ENCODE measurements at places on chromosomes 2 and 18.
A peak's percentile ranks its signal among the peaks of the same experiment; 100 is the strongest.

- no peak for DNase-seq
Observed at GRCh38 chr18:48947560-48947959, 3.2 kb downstream of the SMAD7 start.

- no peak for DNase-seq
Observed at GRCh38 chr2:26492749-26493515, 15.0 kb upstream of the OTOF start.

- DNase-seq, result no peak
Observed at GRCh38 chr2:2845806-2846315, 514.8 kb upstream of the MYT1L start.

GRCh38 chr2:112881217-112881985, 29.6 kb upstream of the IL37 start:
- peak; percentile 94 for DNase-seq

DNA sequence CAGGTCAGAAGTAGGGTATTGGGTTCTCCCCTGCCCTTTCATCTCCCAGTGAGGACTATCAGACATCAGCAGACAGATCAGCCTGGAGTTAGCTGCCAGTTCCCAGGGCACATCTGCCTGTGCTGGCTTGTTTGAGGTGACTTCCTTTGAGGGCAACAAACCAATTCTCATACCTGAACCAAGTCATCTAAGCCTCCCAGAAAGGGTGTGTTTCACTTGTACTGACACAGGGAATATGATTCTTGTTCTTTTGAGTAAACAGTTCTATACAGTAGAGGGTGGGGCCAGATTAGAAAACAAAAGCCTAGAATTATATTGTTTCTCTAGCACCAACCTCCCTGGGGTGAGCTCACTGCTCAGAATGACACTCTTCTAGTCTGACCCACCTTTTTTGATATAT, 591.9 kb downstream of the SLC4A3 start:
- DNase-seq, result no peak

- no peak for DNase-seq
Observed at GRCh38 chr18:3265564-3266033, 3.7 kb downstream of the MYL12B start.

GRCh38 chr2:132632000-132632649, 37.9 kb downstream of the LYPD1 start:
- DNase-seq, result no peak

GRCh38 chr18:48002933-48003365, 72.5 kb upstream of the SMAD2 start:
- DNase-seq, result peak; percentile 86

DNA sequence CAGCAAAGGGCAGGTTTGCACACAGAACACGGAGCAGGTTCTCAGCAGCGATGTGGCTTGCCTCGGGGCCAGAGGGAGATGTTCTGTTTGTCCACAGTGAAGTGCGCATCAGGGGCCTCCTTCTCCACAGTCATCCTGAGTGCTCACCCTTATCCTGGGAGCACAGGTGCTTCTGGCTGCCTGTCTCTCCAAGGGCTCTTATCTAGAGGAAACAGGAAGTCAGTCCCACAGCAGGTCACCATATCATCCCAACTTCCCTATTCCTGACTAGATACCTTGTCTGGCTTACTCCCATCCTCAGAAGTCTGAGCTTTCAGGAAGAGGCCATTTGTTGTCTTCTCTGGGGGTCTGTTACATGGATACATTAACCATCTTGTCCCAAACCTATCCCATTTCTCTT, at the start of gene CD207:
Gene CD207, minus strand, starts transcription at position 174 of the 400 bp plus-strand sequence. Its CDS starts 40 bp downstream, at position 134.
- no peak for DNase-seq

DNA sequence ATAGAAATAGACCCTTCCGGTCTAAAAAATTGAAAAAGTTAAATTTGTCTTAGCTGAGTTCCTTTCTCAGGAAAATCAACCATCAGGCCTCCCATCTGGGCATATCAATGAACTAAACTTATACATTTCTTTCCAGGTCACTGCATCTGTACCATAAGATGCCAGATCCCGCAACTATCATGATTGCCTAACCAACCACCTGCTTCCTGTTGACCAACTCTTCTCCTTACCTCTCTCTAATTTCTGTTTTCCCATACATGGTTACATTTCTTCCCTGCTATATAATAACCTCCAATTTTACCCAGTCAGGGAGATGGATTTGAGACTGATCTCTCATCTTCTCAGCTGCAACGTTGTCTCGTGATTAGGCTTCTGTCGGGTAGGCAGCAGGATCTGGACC, 228.7 kb downstream of the FSIP2 start:
- no peak for DNase-seq

- DNase-seq, result no peak
Observed at GRCh38 chr2:22878121-22878520, 506.9 kb upstream of the KLHL29 start.

GRCh38 chr2:217647925-217648324, 354.9 kb downstream of the TNS1 start:
- DNase-seq, result no peak

GRCh38 chr18:58997811-58998337, 133.2 kb downstream of the ZNF532 start:
- peak; percentile 63 for DNase-seq

DNA sequence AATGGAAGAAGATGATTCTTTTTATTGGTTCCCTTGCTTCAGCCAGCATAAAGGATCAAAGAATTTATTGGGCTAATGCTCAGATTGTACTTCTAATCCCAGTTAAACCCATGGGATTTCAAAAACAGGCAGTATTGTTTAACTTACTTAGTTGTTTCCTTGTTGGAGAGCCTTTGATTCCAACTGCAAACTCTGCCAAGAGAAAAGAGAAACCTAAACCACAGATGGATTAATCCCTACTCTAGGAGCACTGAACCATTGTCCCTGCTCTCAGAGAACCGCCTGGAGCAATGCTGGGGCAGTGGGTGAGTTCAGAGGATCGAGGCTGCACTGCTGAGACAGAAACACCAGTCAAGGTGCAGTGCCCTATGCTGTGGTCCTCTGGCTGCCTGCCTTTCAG, 44.9 kb upstream of the SIGLEC15 start:
- DNase-seq, result no peak

DNA sequence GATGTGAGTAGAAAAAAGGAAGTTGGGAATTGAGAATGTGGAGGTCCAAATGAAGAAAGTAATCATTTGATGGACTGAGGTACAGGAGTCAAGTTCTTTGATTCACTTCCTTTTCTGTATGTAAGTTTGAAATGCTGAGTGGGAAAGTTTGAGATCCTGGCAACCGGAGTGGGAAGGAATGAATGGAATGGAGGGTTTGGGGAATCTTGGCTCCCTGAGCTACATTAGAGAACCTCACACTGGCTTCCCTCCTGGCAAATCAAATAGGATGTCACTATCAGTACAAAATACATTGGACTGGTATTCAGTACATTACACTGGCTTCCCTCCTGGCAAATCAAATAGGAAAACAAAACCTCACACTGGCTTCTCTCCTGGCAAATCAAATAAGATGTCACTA, 9.8 kb upstream of the RNF138 start:
- DNase-seq, result no peak

GRCh38 chr2:11552260-11552638, 18.4 kb downstream of the GREB1 start:
- DNase-seq, result no peak

GRCh38 chr2:10741139-10741538, 19.7 kb downstream of the ATP6V1C2 start:
- no peak for DNase-seq

DNA sequence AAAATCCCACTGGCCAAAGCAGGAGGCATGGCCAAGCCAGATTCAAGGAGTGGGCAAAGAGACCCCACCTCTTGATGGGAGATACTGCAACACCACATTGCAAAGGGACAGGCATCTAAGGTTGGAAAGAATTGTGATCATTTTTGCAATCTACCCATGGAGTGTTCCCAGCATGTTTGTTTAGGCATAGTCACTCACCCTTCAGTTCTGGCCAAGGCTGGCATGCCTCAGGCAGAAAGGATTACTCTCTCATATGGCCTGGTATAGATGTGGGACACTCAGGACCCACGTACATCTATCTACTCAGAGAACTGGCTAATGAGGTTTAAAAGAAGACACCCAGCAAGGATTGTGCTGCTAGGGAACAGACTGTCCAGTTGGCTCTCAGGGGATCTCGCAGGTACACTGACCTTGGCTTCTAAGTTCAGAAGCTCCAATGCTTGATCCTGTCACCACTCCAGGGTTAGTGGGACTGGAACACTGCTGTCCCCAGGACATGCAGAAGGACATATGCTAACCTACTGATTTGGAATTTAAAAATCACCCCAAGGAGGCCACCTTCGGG, 183.7 kb downstream of the KLHL29 start:
- no peak for DNase-seq

DNA sequence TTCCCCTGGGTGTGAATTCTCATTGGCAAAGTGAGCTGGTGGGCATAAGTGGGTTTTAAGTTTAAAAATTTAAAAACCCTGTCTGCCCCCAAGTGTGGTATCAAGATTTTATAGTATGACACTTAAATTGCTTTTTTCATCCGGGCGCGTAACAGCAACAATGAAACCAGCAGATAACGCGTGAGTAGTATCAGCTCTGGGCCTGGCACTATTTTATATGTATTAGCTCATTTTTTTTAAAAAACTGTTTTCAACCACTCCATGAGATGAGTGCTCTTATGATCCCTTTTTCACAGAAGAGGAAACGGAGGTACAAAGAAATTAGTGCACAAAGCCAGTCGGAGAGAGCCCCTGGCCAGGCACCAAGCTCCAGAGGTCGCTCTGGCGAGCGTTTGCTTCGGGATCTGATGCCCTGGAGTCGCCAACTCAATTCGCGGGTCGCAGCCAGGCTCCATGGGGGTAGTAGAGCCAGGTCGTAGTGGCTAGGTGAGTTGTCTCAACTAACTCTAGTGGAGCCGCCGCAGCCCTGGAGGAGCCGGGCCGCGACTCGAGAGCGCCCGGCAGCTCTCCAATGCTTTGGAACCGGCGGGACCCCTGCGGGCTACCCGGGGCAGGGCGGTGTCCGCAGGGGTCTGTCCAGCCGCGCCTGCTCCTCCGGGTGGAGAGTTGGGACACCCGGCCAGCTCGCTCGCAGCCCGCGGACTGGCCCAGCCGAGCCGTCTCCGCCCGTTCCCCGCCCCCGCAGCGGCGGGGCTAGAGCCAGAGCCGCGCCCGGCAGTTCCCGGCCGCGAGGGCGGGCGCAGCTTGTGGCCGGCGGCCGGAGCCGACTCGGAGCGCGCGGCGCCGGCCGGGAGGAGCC, at the start of gene IL1R1:
Gene IL1R1, plus strand, starts transcription at position 777 of the 859 bp plus-strand sequence. CDS start 14,979 bp downstream, outside the sequence.
- no peak for DNase-seq

GRCh38 chr18:44536046-44536445, 144.6 kb upstream of the SETBP1 start:
- no peak for DNase-seq

GRCh38 chr2:72988041-72988440, 70.7 kb downstream of the EMX1 start:
- no peak for DNase-seq

Measured in HS-27A (cell line).